ENCODE measurements at places on chromosomes 3 and 15. TPM values are rescaled to one million over a fixed set of nuclear protein-coding genes. Genes with fewer than 3 reads are reported as not detected.

EXD1 gene
- not detected for total RNA-seq

DNA sequence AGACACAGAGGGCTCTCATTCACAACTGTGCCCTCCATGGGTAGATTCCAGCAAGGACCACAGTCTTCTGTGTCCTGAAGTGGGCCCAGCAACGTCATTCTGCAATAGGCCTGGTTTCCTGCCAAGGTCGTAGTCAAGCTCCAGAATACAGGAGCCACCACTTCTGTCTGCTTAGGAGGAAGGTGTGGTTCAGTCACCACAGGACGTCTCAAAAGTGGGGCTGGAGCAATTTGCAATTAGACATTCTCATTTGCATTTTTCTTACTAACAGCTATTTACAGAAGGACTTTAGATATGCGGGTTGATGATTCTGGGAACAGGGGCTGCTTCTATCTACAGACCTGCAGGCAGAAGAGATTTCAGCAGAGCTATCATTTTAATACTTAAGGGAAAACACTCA, 58.7 kb upstream of the MYRIP start:
- DNase-seq: no peak

DNA sequence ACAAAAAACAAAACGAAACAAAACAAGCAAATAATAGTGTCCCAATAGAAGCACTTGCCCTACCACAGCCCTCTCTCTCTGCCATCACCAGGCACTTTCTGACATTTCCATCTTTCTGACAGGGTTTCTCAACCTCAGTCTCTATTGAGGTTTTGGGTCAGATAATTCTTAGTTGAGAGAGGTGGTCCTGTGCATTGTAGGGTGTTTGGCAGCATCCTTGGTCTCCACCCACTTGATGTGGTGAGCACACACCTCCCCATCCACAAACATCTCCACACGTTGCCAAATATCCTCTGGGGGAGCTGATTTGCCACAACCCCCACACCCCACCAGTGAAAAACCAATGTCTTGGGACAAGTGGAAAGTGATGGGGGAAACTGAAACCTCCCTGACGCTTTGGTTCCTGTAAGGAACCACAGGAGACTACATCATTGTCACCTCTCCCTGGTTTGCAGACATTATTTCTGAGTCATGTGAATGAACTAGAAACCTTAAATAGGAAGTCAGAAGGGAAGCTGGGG, 733.7 kb upstream of the CFAP20DC start:
- DNase-seq: no peak

CCDC13 gene
- 1.0 TPM for total RNA-seq

DNA sequence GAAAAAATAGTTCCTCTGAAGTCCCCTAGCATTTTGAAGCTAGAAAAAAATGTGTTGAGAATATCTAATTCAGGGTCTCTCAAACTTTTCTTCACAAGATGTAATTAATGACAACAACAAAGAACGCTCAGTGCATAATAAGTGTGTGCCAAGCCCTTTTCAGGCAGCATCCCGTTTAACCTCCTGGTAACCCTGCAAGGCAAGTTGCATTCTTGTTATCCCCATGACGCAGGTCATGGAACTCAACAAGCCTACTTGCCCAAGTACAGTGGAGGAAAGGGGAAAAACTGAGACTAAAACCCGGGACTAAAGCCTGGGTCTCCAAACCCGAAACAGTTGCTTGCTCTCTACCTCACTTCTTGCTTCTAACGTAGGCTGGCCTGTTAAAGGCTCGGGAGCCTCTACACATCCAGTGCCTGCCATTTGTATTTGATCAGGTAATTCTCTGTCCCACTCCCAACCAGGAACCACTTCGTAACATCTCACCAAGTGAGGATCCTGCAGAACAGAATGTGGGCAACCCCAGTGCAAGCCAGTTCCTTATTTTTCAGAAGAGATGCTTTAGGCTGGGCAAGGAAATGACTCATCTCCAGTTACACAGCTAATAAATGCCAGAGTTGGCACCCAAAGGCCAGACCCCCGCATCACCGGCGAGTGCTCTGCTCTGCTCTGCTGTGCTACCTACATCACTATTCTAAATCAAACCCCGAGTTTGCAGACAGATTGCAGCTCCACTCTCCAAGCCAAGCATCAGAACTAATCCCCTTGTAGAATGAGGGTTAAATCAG, 28.3 kb downstream of the LMCD1 start:
- DNase-seq: no peak

Data from left cardiac atrium (tissue), 4 donors.